ENCODE measurements at places on chromosomes 2 and 18.
A peak's percentile ranks its signal among the peaks of the same experiment; 100 is the strongest.

DNA sequence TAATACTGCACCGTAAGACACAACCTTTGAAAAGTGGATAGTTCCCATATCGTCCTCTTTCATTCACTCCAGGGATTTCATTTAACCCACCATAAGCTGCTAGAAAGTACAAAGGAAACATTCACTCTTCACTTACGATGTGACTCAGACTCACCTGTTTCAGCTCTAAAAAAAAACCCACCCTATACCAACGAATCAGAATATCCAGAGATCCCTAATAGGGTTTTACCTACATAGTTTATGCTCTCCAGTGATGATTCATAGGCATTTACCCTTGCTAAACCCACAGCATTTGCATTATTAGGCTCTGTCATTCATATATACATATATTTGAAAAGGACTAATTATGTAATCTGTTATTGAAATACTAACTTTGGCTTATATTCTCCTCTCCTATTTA, 60.2 kb downstream of the PRPF40A start:
- no peak for DNase-seq

GRCh38 chr2:1024981-1025380, 74.3 kb downstream of the SNTG2 start:
- DNase-seq: no peak

- DNase-seq: no peak
Observed at GRCh38 chr18:331221-331821, 63.5 kb upstream of the THOC1 start.

DNA sequence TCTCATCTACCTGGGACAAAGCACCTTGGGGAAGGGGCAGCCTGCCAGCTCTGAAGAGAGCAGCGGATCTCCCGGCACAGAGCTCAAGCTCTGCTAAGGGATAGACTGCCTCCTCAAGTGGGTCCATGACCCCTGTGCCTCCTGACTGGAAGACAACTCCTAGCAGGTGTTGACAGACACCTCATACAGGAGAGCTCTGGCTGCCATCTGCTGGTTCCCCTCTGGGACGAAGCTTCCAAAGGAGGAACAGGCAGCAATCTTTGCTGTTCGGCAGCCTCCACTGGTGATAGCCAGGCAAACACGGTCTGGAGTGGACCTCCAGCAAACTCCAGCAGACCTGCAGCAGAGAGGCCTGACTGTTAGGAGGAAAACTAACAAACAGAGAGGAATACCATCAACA, 549.9 kb upstream of the LRATD1 start:
- DNase-seq: no peak

DNA sequence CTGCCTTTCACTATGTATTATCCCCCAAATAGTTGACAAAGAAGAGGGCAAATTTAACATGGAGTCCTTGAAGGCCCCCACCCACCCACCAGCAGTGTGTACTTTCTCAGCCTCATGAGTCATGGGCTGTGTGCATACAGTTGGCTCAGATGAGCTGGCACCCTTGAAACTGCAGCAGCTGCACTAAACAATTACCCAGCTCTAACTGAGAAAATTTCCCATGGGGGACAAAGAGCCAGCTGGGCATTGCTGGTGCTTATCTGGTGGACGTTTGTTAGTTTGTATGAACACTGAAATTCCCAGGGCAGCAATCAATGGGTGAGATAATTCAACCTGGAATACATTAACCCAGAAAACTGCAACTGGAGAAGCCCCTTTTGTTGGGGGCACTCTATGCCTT, 131.7 kb downstream of the GCA start:
- peak; percentile 89 for DNase-seq

DNA sequence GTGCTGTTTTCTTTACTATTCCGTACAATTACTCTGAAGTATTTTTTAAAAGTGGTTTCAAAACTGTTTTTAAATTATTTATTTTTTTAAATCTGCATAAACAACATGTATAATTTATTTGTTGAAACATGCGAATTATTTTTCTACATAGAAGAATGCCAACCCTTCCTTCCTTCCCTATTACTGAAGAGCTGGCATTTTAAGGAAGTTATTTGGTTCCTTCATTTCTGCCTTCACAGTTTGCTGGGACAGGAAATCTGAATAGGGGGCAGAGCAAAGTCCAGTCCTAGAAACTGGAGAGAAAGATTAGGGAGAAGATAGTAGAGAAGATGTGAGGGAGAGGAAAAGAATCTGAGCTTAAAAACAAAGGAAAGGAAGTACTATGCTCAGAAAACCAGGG, 146.7 kb upstream of the ACVR2A start:
- no peak for DNase-seq

DNA sequence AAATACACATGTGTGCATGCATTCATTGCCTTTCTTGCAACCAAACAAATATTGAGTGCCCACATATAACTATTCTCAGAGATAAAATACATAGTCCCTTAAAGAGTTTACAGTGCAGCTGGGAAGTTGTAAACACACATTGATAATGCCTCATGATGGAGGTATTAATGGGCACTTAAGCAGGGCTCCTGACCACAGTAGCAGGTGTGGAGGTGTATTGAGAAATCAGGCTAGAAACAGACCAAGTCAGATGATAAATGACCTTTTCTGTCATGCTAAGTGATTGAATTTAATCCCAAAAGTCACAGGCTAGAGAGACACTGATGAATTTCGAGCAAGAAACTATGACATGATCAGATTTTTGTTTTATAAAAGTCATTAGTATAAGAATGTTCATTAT, 157.7 kb downstream of the ZNF385B start:
- peak; percentile 53 for DNase-seq

- no peak for DNase-seq
Observed at GRCh38 chr2:129176375-129176774, 803.1 kb upstream of the RAB6C start.

DNA sequence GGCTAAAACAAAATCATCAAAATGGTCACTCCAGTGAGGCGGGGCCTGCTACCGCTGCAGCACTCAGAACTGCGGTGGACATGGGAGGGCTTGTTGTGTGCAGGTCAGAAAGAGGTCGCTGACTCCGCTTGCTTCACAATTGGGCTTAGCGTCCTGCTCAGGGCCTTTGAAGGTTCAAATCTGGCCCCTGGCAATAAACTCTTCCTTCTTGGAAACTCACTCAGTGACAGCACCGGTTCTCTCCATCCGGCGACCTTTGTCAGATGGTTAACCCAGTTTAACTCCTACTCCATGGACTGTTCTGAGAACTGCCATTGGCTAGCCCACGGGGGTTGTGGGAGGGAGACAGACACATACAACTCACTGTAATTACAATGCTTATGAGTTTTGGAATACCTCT, 29.0 kb upstream of the LAPTM4A start:
- DNase-seq: no peak

DNA sequence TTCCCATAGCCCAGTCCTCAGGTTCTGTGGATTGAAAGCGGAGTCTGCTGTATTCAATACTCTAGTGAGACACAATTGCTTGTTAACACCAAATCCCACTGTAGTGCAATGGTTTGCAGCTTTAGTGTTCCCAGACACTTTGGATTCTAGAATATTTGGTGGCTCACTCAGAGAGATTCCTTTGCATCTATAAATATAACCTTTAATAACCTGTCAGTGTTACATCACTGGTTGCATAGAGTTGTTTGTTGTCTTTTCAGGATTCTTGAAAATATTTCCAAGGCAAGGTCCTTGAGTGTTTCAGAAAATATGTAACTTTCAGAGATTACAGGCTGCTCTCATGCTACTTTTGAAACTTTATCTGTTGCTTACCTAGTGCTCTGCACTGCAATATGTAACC, 157.5 kb downstream of the ZEB2 start:
- DNase-seq: no peak

GRCh38 chr2:222290401-222290735, 8.4 kb downstream of the PAX3 start:
- DNase-seq: no peak

GRCh38 chr2:224569654-224570053, 15.5 kb downstream of the CUL3 start:
- DNase-seq: no peak

DNA sequence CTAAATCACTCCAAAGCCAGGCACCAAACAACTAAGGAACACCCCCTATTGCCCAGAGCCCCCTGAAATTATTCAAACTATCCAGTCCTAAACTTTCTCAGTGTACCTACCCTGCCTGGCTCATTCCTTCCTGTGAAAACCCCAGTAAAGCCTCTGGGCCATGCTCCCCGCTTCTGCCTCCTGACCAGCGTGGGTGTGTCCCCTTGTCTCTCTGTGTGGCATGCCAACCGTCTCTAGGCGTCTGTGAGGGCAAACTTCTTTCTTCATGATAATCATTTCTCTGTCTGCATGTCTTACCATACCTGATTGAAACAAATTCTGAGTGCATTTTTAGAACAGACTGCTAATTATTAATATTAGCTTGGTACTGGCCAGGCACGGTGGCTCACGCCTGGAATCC, 109.0 kb upstream of the MSH2 start:
- DNase-seq: no peak

GRCh38 chr2:43839776-43840564, 1.2 kb downstream of the ABCG8 start:
- DNase-seq: no peak

- DNase-seq: no peak
Observed at GRCh38 chr2:182672466-182673165, 43.4 kb upstream of the DNAJC10 start.

DNA sequence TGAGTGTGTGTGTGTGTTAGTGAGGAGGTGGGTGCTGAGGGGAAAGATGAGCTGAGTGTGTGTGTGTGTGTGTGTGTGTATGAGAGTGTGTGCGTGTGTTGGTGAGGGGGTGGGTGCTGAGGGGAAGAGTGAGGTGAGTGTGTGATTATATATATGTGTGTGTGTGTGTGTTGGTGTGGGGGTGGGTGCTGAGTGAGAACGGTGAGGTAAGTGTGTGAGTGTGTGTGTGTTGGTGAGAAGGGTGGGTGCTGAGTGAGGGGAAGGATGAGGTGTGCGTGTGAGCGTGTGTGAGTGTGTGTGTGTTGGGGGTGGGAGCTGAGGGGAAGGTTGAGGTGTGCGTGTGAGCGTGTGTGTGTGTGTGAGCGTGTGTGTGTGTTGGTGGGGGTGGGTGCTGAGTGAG, 322.0 kb upstream of the NT5C1B start:
- DNase-seq: no peak

GRCh38 chr18:76056471-76057110, 438.5 kb downstream of the ZNF516 start:
- DNase-seq: no peak

DNA sequence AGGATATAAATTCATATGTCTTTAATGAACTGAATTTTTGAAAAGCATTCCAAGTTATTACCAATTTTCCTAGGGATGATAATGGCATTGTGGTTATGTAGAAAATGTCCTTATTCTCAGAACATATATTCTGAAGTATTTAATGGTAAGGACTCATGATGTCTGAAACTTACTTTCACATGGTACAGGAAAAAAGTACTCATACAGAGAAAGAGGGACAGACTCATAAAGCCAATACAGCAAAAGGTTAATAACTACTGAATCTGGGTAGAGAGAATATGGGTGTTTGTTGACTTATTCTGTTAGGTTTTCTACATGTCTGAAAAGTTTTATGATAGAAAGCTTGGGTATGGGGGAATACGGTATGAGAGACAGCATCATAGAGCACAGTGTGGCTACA, 84.3 kb upstream of the SERTAD2 start:
- DNase-seq: no peak

DNA sequence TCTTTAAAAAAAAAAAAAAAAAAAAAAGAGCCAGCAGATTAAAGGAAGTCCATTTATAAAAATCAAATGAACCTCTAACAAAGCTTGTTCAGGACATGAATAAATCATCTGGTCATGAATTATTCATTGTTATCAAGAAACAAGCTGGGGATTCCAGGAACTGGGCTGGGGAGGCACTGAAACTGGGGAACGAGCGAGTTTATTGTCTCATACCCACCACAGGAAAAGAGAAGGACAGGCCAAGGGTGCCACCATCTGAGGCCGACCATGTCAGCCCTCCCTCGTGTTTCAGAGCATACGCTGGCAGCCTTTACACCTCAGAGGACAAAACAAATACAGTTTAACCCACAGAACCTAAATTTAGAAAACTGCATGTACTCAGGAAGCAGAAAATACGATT, 164.2 kb downstream of the VWC2L start:
- DNase-seq: no peak

DNA sequence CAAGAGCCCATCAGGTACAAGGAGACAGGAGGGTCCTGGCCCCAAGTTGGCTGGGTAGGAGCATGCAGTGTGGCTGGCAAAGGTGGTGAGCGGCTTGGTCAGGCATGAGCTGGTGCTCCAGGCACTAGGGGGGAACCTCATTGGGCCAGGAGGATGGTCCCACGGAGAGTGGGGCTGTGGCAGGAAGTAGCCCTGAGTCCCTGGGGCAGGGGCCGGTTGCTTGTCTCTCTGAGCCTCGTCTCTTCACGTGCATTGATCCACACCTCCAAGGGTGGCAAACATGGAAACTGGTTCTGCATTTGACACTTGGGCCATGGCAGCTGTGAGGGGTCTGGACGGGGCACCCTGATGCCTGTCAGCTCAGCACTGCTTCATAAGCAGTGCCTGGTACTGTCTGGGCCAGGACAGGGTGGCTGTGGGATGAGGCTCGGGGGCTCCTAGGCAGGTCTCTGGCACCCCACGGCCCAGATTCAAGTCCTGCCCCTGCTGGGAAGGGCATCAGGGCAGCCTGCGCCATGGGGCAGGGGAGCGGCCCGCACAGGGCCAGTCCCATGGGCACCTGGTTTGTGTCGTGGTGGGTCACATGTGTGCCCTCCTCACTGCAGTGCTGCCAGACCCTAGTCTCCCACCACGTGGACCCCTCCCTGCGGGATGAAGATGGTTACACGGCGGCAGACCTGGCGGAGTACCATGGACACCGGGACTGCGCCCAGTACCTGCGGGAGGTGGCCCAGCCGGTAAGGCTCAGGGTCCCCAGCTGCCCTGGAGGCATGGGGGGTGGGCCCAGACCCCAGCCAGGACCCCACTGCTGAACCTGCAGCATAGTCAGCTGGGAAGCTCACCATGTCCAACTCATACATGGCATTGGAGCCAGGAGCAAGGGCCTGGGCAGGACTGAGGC, 16.4 kb downstream of the ESPNL start:
- DNase-seq: no peak

- DNase-seq: no peak
Observed at GRCh38 chr2:23670245-23670592, 256.7 kb downstream of the ATAD2B start.

- DNase-seq: no peak
Observed at GRCh38 chr2:46439582-46439981, 39.8 kb upstream of the TMEM247 start.

- DNase-seq: no peak
Observed at GRCh38 chr2:81084101-81084500, 779.5 kb upstream of the LRRTM1 start.

DNA sequence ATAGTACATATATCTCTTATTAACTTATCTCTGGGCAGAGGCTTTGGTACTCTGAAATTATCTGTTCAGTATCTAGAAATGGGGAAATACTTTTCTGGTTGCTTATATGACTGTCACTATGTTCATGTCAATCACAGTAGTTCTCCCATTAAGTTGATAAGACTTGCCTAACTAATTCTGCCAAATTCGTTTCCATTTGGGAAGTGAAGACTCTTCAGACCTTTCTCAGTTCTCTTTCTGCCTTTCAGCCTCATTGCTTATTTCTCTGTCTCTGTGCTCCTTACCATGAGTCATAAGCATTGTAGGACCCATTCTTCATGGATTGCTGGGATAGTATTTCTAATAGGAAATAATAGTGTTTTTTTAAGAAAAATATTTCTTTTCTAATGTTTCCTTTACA, 113.5 kb downstream of the PHLPP1 start:
- no peak for DNase-seq
